ENCODE measurements at places on chromosomes 6 and 20.

DNA sequence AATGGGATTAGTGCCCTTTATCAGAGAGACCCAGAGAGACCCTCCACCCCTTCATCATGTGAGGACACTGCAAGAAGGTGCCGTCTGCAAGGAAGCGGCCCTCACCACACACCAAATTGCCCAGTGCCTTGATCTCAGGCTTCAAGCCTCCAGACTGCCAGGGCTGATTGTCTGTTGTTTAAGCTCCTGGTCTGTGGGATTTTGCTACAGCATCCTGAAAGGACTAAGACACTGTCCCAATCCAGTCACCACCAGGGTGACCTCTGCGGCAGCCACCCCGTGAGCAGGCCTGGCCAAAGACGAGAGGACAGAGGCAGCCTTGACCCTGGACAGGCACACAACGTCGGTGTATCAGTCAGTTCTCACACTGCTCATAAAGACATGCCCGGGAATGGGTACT lies 13.5 kb upstream of the FRMD1 start:
- DNase-seq, result no peak

- DNase-seq, result no peak
Measured at GRCh38 chr6:112007254-112007653, 46.6 kb upstream of the CCN6 start.

DNA sequence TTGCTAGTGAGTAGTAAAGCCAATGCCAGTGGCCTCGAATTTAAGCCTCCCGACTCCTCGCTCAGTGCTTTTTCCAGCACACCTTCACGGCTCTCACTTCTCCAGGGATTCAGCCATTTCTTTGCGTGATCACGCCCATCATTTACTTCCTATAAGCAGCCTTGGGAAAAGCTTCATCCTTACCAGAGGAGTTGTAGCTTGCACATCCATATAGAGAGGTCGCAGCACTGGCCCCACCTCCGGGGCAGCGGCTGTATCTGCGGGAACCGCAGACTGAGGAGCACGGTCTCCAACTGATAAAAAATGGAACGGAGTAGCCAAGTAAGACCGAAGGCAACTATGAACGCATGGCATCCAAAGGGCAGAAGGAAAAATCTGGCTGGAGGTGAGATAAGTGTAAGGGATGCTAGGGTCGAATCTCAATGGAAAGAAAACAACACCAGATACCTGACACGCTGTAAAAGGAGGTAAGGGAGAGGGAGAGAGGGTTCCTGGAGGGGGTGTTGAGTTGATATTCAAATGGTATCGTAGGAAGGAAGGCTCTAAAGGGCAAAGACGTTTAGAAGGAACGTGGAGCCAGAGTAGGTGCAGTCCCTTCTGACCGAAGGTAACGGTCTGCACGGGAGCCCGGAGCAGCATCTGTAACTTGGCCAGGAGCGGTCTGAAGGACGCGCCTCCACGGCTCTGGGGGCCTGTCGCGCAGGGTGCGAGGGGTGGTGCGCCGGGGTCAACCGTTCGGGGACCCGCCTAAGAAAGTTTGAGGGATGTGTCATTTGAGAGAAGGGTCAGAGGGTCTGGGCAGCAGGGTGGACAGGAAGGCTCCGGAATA lies 640 bp downstream of the NFS1 start:
- DNase-seq, result peak; percentile 73

DNA sequence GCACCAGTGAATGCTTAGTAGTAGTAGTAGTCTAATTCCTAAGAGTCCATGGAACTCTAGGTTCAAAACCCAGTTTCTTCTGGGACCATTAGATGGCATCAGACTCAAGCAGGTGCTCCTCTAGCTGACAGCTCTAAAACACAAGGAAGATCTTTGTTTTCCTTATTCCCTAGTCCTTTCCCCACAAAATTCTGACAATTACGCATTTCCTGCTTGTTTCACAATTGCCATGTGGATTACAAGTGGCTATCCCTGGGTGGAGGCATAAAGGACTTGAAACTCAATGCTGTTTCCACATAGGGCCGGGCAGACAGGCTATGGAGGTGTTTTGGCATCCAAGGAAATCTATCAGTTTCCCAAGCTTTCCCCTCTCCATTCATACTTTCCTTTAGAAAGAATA lies 9.2 kb upstream of the HLA-DOB start:
- no peak for DNase-seq

- no peak for DNase-seq
Measured at GRCh38 chr6:53651205-53651763, 14.3 kb downstream of the KLHL31 start.

DNA sequence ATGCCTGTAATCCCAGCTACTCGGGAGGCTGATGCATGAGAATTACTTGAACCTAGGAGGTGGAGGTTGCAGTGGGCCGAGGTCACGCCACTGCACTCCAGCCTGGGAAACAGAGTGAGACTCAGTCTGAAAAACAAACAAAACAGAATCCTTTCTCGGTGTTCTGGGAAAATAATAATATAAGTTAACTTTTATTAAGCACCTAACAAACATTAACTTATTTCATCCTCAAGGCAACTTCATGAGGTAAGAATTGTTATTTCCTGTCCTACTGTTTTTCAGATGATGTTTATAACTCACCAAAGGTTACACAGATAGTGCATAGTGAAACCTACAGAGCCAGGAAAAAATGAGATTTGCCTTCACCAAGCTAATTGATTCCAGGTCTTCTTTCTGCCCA lies 221.4 kb downstream of the PHACTR1 start:
- DNase-seq, result no peak

DNA sequence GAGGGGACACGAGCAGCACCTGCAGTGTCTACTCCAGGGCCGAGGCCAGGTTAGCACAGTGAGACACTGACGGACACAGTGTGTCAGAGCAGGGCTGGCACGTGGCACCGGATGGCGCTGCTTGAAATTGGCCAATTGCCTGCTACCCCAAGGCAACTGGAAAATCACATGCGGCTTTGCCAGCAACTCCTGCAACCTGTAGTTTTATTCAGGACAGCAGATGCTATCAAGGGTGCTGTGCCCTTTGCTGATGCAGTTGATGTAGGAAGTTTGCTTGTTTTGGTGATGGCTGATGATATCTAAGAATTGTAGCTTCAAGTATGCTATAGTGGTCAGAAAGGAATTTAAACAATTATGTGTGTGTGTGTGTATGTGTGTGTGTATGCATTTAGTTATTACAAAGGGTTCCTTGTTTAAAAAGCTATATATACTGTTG lies 25.9 kb downstream of the RIN2 start:
- no peak for DNase-seq

- no peak for DNase-seq
Measured at GRCh38 chr6:5744497-5744896, 262.2 kb downstream of the NRN1 start.
